Heart left ventricle (tissue), 16 donors: ENCODE measurements at places on chromosomes 4 and X.

- no peak for DNase-seq
Observed at GRCh38 chr4:20883231-20883630, 183.0 kb downstream of the PACRGL start.

GRCh38 chrX:1307626-1308340, 28.8 kb upstream of the IL3RA start:
- DNase-seq, result no peak

DNA sequence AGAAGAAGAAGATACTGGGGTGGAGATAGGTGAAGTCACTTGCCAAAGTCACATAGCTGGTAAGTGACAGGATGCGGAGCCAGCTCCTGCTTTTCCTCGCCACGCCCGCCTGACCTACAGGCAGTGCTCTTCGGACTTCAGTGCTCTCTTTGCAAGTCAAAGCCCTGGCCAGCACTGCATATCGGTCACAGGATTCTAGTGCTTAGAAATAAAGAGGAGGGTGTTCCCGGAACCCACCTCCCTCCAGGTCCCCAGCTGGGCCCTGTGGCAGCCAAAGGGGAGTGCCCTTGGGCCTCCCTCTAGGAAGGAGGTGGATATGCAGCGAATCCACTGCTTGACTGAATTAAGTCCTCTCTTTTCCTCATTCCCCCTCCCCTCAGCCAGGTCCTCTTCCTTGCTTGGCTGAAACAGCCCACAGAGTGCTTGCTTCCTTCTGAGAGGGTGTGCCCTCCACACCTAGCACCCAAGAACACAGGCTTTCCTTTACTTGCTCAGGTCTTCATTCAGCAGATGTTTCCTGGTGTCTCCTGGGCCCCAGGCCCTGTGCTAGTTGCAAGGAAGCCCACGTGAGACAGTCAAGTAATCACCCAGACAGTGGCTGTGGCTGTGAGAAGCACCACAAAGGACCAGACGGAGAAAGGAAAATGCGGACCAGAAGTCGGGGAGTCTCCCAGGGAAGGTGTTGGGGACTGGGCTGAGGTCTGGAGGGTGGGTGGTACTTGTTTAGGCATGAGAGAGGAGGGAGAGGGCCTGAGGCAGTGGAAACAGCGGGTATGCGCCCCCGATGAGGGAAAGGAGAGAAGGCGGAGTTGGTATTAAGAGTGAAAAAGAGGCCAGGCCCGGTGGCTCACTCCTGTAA, 14.0 kb upstream of the HMGB3 start:
- DNase-seq, result no peak

- DNase-seq, result no peak
Observed at GRCh38 chr4:78361621-78362120, 189.9 kb upstream of the ANXA3 start.

- DNase-seq, result no peak
Observed at GRCh38 chr4:130238121-130238520, 1142.2 kb downstream of the C4orf33 start.

GRCh38 chr4:127141856-127142255, 490.9 kb upstream of the INTU start:
- no peak for DNase-seq
